NCI-H2227 treated with DMSO at 0.1 percent for 48 hours (cell line): ENCODE measurements at places on chromosomes 4 and X.

- DNase-seq, result no peak
Measured at GRCh38 chrX:63751481-63751880, 33.5 kb downstream of the ARHGEF9 start.

- no peak for DNase-seq
Measured at GRCh38 chrX:41033299-41033698, 51.9 kb upstream of the USP9X start.

DNA sequence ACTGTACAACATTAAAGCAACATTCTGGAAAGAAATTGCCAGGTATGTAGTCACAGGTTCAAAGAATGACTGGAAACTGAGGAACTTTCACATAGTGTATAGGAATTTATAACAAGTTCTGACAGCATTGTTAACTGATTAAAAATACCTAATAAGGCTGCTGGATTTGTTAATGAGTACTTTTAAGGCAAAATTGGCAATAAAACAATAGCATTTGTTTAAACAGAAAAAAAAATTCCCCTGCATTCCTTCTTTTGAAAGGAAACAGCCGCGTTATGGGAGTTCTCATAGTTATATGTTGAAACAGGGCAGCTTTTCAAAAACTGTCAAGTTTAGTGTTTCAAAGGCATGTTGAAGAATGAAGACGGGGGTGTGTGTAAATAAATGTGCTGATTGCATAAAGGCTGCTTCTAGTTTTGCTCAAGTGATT, 282.5 kb upstream of the FAT1 start:
- DNase-seq, result no peak

DNA sequence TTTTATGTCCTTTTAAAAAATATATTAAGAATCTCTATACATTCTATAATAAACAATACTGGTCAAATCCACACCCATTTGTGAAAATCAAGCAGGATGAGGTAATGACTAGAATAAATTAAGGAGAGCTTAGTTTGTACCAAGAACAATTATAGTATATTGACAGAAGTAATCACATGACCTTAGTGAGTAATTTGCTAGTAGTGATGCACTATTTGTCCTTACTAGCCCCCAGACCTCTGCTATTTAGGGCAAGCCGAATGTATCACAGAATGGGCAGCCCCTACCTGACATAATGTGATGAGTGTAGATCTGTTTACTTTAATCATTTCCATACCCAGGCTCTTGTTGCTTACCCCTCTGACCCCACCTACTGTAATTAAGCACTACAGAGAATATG, 15.8 kb downstream of the ATP1B4 start:
- no peak for DNase-seq

GRCh38 chr4:93646233-93646930, 182.2 kb upstream of the ATOH1 start:
- no peak for DNase-seq

- DNase-seq, result no peak
Measured at GRCh38 chr4:8856835-8857621, 14.6 kb downstream of the HMX1 start.

- no peak for DNase-seq
Measured at GRCh38 chr4:3656416-3657356, 109.5 kb upstream of the ADRA2C start.
